ENCODE measurements at places on chromosomes 5 and 9. TPM values are rescaled to one million over a fixed set of nuclear protein-coding genes. Genes with fewer than 3 reads are reported as not detected.

The CCDC183 gene
- 0.75 TPM for total RNA-seq

The KIAA0825 gene
- total RNA-seq = 4.8 TPM

DNA sequence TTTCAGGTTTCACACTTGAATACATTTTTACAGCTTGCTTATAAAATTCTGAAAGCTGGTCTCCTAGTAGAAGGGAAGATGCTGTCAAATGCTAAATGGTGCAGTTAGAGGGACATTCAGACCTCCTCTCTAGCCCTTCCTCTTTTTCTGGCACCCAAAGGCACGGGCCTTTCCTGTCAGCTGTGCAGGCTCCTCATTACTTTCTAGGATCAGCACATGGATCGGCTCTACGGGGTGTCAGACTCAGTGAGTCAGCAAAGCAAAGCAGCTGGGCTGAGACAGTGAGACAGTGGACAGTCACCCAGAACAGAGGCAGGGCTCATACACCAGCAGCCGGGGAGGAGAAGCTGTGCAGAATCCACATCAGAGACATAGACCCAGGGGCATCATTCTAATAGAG, 80.0 kb upstream of the TNC start:
- no peak overlapping the region for H3K4me3 ChIP-seq
- no peaks in the 10 kb centered on the region for H3K27me3 ChIP-seq
- H3K4me1 ChIP-seq = no peaks in the 10 kb centered on the region
- DNase-seq = no peak

DNA sequence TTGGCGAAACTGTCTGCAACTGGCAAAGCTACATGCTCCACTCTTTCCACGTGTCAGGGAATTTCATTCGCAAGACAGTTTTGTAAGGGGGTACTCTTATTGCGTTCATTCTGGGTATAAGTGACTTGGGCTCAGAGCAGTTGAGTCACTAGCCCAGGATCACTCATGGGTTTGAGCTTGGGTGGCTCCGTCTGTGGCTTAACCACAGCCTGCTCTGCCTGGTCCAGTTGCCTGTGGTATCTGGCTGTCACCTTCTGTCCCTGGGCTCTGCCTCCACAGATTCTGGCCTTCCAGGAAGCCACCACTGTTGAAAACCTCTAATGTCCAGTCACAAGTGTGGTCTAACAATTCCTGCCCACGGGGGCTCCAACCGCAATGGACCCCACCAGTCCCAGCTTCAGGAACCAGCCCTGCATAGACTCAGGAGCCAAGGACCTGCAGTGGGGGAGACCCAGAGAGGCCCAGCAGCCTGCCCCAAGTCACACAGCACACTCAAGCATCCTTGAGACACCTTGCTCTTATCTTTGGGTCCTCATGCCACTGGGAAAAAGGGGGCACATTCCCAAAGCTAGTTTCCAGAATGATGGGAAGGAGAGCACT, 10.4 kb downstream of the KIF12 start:
- no peaks in the 10 kb centered on the region for H3K27me3 ChIP-seq
- no peak overlapping the region for H3K27ac ChIP-seq
- H3K36me3 ChIP-seq = no peaks in the 10 kb centered on the region
- DNase-seq = no peak

GRCh38 chr5:115842089-115842935, 577 bp downstream of the AP3S1 start:
- peak; percentile 50 for DNase-seq
- H3K4me1 ChIP-seq = peaks cover 15% of the 10 kb centered on the region
- H3K27ac ChIP-seq = peak overlapping the region; percentile 92
- peak overlapping the region; percentile 89 for H3K4me3 ChIP-seq

The FABP6 gene
- total RNA-seq = not detected

GRCh38 chr5:104095527-104095926, 532.9 kb upstream of the NUDT12 start:
- H3K27ac ChIP-seq = no peak overlapping the region
- no peak for DNase-seq
- H3K4me3 ChIP-seq = no peak overlapping the region
- H3K4me1 ChIP-seq = no peaks in the 10 kb centered on the region
- no peaks in the 10 kb centered on the region for H3K36me3 ChIP-seq

DNA sequence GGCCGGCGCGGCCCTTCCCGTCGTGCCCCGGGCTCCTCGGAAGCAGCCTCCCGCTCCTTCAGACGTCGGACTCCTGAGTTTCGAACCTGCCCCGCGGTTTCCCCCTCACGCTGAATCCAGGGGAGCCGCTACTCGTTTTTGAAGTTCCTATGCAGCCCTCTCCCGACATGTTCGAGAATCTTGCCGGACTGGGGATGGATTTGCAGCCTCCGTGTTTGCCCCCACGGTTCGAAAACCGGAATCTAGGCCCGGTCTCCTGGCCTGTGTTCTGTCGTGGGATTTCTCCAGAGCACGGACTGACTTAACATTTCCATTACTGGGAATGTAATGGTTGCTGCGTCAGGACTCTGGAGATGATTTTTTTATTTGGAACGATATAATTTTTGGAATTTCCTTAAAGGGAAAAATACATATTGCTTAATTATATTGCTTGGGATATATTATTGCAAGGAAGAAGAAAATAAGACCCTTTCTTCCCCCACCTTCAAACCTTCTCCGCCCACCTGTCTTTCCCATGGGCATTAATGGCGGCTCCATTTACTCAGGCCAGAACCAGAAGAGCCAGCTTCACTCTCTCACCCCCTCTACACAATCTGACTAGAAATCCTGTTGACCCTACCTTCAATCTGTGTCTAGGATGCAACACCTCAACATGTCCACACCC, 8.5 kb upstream of the MGAT1 start:
- H3K4me1 ChIP-seq = peaks cover 47% of the 10 kb centered on the region
- H3K4me3 ChIP-seq = peak overlapping the region; percentile 76
- no peak for DNase-seq
- peak overlapping the region; percentile 97 for H3K27ac ChIP-seq
- H3K27me3 ChIP-seq = no peaks in the 10 kb centered on the region
- H3K36me3 ChIP-seq = no peaks in the 10 kb centered on the region

DNA sequence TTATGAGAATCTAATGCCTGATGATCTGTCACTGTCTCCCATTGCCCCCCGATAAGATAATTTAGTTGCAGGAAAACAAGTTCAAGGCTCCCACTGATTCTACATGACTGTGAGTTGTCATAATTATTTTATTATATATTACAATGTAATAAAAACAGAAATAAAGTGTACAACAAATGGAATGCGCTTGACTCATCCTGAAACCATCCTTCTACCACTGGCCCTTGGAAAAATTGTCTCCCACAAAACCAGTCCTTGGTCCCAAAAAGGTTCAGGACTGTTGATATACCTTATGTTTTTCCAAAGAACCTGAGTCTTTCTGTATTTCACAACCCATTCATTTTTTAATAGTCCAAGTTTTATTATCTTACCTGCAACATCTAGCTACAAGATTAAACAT, 403.5 kb downstream of the TAF11L14 start:
- no peak overlapping the region for H3K4me3 ChIP-seq

DNA sequence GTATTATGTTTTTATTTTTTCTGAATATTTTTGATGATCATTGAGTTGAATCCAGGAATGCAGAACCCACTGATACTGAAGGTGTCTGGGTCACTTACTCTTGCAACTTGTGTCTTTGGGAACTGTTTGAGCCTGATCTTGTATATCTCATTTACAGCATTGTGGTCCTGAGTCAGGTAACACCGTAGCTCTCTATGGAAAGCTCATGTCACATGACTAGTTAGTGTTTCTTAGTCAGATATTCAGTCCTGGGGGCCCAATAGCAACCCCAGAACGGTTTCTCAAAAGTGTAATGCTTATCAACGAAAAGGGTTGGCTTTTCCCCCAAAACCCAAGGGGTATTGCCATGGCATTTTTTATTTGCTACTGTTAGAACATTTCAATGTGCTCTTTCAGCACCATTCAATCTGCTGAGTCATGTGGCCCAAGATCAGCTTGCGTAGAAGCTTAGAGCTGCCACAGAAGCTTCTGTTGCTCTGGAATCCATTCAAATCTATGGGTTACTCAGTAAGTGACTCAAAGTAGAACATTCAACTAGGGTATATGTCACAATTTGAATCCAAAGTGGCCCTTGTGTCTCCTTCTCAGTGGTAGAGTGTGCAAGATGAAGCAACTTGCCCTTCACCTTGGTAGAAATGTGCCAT, 12.1 kb upstream of the PTAR1 start:
- H3K4me1 ChIP-seq = no peaks in the 10 kb centered on the region
- no peaks in the 10 kb centered on the region for H3K36me3 ChIP-seq
- DNase-seq = no peak
- H3K4me3 ChIP-seq = no peak overlapping the region
- H3K27me3 ChIP-seq = no peaks in the 10 kb centered on the region
- no peak overlapping the region for H3K27ac ChIP-seq

The PCDHB5 gene
- total RNA-seq = not detected

- no peak overlapping the region for H3K4me3 ChIP-seq
- H3K27ac ChIP-seq = no peak overlapping the region
- H3K4me1 ChIP-seq = no peaks in the 10 kb centered on the region
- H3K36me3 ChIP-seq = no peaks in the 10 kb centered on the region
- DNase-seq = no peak
These were observed 37.4 kb downstream of the FBXO4 start for GRCh38 chr5:41962491-41962890.

DNA sequence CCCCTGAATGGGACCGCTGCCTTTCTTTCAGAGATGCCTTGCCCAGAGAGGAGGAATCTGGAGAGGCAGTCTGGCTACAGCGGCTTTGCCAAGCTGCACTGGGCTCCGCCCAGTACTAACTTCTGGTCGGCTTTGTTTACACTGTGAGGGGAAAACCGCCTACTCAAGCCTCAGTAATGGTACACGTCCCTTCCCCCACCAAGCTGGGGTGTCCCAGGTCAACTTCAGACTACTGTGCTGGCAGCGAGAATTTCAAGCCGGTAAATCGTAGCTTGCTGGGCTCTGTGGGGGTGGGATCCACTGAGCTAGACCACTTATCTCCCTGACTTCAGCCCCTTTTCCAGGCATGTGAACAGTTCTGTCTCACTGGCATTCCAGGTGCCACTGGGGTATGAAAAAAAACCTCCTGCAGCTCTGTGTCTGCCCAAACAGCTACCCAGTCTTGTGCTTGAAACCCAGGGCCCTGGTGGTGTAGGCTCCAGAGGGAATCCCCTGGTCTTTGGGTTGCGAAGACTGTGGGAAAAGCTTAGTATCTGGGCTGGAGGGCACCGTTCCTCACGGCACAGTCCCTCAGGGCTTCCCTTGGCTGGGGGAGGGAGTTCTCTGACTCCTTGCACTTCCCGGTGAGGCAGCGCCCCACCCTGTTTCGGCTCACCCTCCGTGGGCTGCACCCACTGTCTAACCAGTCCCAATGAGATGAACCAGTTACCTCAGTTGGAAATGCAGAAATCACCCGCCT, 171.2 kb downstream of the CWC27 start:
- no peaks in the 10 kb centered on the region for H3K4me1 ChIP-seq
- no peak overlapping the region for H3K4me3 ChIP-seq
- no peaks in the 10 kb centered on the region for H3K27me3 ChIP-seq
- no peaks in the 10 kb centered on the region for H3K36me3 ChIP-seq
- no peak for DNase-seq

The HMHB1 gene
- total RNA-seq = not detected

All from natural killer cell (primary cell).